ENCODE measurements at places on chromosomes 16 and 17. TPM values are rescaled to one million over a fixed set of nuclear protein-coding genes. Genes with fewer than 3 reads are reported as not detected.
A peak's percentile ranks its signal among the peaks of the same experiment; 100 is the strongest.

The TP53TG3B gene
- not detected for polyA plus RNA-seq

The GSG1L gene
- 0.67 TPM for polyA plus RNA-seq

DNA sequence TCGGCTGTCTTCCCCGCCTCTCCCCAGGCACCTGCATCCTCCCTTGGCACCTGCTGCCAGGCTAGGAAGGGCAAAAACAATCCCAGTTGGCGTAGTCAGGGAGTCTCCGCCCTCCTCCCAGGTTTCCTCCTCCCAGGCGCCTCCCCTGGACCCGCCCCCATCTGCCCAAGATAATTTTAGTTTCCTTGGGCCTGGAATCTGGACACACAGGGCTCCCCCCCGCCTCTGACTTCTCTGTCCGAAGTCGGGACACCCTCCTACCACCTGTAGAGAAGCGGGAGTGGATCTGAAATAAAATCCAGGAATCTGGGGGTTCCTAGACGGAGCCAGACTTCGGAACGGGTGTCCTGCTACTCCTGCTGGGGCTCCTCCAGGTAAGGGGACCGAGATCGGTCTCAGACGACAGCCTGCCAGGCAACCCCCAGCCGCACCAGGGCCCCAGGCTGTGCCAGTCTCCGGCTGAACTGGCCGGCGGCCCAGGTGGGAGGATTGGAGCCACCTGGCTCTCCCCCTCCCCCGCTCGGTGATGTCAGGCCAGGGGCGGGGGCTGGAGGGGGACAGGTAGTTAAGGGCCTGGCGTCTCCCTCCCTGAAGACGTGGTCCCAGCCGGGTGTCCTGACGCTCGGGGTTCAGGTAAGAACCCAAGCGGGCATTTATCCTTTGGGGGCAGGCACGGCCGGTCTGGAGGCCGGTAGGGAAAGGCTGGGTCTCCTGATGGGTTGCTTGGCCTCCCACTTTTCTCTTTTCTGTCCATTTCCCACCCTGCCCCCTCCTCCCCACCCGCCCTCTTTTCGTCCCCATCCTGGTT lies at the start of gene GRB7:
Gene GRB7 (plus strand): TSS at position 179 of the 808 bp plus-strand sequence. CDS start 4,364 bp downstream, outside the sequence.
- no peak for DNase-seq

DNA sequence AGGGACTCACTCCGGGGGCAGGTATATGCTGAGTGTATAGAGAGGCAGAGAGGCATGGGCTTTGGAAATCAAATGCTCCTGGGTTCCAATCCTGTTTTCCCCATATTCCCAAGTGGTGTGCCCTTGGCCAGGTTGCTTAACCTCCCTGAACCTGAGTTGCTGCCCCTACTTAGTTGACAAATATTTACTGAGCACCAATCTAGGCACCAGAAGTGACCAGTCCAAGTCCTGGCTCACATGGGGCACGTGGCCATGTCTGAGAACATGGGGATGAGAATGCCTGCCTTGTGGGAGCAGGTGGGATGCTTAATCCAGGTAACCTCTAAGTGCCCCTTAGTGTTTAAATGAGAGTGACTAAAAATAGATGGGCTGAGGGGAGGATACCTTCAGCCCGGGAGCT lies 4.2 kb downstream of the SOCS3 start:
- DNase-seq, result no peak

DNA sequence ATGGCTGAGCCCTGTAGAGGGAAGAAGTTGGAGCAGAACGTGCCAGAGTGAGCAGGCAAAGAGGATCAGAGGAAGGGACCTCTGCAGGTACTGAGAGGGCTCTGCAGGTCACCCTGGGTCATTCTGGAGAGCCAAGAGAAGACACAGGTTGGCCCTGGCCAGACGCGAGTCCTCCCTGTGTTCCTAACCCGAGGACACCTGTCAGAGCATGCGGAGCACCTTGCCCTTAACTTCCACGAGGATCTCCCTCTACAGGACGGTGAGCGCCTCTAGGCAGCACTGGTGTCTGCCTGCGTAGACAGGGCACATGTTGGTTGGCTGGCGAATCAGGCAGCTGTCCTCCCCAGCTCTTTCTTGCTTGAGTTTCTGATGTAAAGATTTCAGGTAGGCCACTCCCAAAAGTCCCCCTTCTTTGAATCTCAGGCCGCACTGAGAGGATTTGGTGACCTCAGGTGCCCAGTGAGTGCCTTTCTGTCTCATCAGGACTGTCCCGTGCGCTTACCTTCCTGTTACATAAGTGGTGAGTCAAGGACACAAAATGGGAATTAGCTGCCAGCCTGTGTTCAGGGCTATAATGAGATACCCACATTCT lies 45.3 kb downstream of the MPRIP start:
- no peak for DNase-seq

- DNase-seq, result no peak
These were observed 47.2 kb downstream of the DNAH9 start for GRCh38 chr17:11645426-11645825.

The DNAH9 gene
- polyA plus RNA-seq, result 5.3 TPM

- no peak for DNase-seq
These were observed 15.0 kb downstream of the C16orf46 start for GRCh38 chr16:81061871-81062608.

- DNase-seq, result no peak
These were observed 1.3 kb downstream of the PRPSAP2 start for GRCh38 chr17:18859256-18859655.

GRCh38 chr16:26599785-26600104 lies 467.0 kb upstream of the C16orf82 start:
- DNase-seq, result no peak

DNA sequence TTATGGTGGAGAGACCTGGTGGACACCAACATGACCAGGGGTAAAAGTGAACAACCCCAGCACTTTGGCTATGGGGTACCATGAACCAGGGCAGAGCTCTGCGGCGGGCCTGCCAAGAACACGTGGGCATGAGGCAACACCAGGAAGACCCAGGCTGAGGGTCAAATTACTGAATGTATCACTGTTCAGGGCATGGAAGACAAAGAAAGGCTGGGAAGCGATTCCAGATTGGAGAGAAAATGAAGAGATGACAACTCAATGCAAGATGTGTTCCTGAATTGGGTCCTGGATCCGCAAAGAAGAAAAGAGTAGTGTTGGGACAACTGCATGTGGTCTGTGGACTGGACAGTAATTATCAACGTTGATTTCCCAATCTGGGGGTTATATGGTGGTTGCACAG lies 19.8 kb downstream of the SPHK1 start:
- no peak for DNase-seq

GRCh38 chr17:46741122-46741730 lies 77.3 kb downstream of the WNT3 start:
- no peak for DNase-seq

The RUNDC3A gene
- polyA plus RNA-seq, result 1.9 TPM

- peak; percentile 34 for DNase-seq
These were observed 20.7 kb upstream of the CCL5 start for GRCh38 chr17:35900708-35901480.

DNA sequence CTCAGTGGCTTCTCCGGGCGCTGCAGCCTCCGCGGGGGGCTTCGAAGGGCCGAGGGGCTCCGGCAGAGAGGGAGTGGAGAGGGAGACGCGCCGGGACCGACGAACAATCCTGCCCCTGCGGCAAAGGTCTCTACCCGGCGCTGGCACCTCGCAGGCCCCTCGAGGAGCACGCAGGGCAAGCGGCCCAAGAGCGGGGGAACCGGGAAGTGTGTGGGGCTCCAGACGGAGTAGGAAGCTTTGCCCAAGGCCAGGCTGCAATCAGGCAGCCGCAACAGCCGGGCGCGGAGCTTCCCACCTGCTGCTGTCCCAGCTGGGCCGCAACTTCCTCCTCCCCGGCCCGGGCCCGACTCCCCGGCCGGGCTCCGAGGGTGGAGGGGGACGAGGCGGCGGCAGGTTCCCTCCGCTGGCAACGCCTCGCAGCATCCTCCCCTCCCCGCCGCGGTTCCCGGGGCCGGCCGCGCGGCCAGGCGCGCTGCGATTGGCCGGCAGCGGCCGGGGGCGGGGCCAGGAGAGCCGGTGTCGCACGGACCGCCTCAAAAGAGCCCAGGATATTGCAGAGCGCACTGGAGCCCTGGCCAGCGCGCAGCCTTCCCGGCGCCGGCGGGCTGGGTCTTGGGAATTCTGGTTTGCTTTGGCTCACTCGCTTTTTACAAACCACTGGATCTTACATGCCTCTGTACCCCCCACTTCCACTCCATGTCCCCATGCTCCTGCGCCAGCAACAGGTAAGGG lies at the start of gene KCNJ2:
Gene KCNJ2 (plus strand): TSS at position 556 of the 732 bp plus-strand sequence. CDS start 5,508 bp downstream, outside the sequence.
- peak; percentile 74 for DNase-seq

The CFAP119 gene
- 7.7 TPM for polyA plus RNA-seq
